ENCODE measurements at places on chromosomes 7 and 10.

GRCh38 chr7:155729847-155730246 is 82.4 kb downstream of the SHH start:
- DNase-seq, result no peak

GRCh38 chr7:120819861-120820260 is 38.1 kb downstream of the TSPAN12 start:
- no peak for DNase-seq

DNA sequence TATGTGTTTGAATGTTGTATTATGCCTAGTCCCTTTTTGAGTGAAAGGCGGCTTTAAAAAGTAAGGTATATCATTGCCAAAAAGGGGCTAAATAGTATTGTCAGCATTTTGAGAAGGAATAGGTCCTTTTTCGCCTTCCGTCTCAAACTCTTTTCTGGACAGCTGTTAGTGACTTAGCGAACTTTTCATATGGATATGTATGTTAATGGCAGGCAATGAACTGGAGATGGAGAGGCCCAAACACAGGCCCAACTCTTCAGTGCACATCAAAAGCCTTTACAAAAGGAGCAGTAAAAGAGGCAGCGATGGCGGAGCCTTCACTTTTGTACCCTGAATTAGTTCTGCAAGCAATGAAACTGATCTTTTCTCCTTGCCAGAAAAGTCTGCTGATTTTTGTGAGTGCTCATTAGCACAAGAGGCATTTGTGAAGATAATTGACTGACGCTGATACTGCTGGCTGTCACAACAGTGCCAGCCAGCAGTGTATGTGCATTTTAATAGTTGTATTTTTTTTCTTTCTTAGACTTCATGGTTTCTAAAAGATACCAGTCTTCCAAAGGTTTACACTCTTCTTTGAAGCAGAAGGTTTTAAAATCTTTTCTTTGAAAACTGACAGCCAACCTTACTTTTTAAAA is 243.7 kb upstream of the SP8 start:
- DNase-seq, result no peak

- DNase-seq, result no peak
These were observed 6.1 kb upstream of the PTPN12 start for GRCh38 chr7:77531038-77531437.

- no peak for DNase-seq
These were observed 23.0 kb upstream of the LEP start for GRCh38 chr7:128217967-128218652.

DNA sequence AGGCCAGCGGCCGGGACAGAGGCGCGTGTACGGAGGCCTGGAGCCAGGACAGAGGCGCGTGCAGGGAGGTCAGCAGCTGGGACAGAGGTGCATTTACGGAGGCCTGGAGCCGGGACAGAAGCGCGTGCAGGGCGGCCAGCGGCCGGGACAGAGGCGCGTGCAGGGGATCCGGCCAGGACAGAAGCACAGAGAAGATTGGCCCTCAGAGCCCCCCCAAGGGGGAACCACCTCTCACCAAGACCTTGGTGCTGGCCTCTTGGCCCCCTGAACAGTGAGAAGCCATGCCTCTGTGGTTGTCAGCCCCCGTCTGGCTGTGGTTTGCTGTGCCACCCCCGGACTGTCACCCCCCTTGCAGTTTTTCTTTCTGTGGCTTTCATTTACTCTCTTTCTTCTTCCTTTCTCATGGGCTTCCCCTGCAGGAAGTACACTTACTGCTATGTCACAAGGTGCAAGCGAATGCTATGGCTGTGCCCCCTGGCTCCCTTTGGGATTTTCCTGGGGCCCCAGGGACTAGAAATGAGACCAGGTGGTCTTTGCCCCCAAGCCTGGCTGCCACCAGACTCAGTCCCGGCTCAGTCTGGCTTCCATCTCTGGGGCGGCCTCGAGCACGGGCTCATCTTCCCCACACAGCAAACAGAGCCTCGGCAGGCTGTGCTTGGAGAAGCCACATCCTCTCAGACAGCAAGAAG is 41.1 kb downstream of the INSIG1 start:
- no peak for DNase-seq

GRCh38 chr10:10833955-10834354 is 183.7 kb upstream of the CELF2 start:
- DNase-seq, result no peak

DNA sequence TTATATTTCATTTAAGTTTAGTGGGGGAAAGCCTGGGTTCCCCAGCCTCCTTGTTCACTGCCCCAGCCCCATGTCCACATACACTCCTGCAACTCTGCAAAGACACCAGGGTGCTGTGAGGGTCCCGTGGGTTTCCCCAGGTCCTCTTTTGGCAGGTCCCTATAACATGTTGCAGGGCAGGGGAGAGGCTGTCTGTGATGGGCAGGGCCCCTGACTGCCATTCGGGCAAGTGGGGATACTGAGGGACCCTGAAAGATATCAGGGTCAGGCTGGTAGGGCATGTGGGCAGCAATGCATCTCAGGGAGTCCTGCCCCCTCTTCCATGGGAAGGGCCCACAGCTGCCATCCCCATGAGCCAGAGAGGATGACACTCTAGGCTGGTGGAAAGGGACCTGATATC is 28.4 kb downstream of the RASGEF1A start:
- DNase-seq, result no peak

DNA sequence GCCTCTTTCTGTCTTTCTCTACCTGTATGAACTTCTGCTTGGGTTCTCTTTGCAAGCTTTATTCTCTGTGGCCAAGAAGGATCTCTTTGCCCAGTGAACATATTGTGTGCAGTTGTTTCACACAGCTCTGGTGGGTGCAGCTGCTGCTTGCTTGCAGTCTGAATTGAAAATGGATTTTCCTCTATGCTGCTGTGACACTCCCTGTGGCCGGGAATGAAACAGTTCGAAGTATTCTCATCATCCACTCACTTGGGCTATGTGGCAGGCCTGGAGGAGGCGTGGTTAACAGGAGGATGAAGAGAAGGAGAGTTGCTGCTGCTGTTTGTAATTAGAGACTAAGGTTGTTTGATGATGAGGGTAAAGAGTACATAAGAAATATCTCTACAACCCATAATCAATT is 28.4 kb upstream of the ITGA8 start:
- DNase-seq, result no peak

DNA sequence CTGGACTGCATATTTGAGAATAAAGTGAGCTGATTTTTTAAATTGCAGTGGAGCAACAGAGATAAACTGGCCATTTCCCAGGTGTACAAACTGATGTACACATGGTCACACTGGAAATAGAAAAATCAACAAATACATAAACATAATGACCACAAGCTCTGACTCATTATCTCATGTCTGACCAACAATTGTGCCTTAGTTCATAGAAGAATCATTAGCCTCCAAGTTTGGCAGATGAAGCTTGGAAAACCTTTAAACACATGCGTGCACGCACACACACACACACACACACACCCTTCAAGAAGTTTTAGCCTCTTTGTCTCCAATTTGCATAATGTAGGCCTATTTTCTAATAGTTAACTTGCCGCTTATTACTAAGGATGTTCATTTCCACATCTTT is 308.9 kb upstream of the POM121L12 start:
- DNase-seq, result no peak

DNA sequence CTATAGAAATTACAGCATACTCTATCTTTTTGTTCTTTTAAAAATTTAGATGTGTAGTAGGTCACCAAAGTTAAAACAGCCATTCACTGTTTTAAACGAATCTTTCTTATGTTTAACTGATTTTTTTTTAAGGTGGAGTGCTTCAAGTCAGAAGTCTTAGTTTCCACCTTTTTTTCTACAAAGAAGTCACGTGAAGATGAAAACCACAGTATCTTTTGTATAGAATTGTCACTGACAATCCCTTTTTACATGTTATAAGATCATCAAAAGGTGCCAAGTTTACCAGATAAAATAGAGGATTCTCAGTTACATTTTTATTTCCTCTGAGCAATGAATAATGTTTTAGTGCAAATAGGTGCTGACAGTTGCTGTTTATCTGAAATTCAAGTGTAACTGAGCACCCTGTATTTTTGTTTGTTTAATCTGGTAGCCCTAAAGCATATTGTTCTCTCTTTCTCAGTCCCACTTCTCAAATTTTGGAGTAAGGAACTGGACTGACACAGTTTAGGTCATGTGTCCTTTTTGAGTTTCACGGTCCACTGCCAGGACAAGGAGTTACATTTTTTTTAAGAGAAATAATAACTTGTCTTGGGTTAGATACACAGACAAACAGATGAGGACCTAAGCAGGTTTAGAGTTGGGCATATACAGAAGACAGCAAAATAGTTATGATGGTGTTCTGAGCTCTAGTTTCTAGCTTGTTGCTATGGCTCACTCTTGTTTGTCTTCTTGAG is 233.2 kb upstream of the MBL2 start:
- DNase-seq, result no peak

GRCh38 chr10:73262105-73262730 is 9.8 kb upstream of the MRPS16 start:
- no peak for DNase-seq

DNA sequence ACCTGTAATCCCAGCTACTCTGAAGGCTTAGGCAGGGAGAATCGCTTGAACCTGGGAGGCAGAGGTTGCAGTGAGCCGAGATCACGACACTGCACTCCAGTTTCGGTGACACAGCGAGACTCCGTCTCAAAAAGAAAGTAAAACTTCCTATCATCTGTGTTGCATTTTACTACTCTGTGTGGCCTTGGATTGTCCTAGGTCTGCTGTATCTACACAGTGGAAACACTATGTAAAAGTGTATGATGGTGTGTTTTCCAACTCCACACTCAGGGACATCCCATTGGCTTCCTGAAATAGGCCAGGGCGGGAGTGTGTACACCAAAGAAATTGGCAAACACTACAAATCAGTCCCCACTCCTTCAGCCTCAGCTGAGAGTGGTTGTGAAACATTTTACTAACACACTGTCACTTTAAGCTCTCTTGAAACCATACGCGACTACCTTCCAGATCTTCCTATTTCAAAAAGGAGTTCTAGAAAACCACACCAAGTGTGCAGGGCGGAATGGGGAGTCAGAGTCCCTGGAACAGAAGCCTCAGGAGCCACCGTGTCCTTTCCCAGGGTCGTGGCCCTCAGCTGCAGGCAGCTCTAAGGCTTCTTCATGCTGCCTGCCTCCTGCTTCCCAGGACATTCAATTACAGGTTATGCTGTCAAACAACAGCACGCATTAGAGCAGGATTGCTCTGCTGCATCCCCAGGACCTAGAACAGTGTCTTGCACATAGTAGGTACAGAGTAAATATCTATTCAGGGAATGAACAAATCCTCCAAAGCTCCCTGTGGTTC is 275.4 kb downstream of the PARD3 start:
- DNase-seq, result no peak

GRCh38 chr7:151754142-151754590 is 122.7 kb downstream of the PRKAG2 start:
- DNase-seq, result no peak

DNA sequence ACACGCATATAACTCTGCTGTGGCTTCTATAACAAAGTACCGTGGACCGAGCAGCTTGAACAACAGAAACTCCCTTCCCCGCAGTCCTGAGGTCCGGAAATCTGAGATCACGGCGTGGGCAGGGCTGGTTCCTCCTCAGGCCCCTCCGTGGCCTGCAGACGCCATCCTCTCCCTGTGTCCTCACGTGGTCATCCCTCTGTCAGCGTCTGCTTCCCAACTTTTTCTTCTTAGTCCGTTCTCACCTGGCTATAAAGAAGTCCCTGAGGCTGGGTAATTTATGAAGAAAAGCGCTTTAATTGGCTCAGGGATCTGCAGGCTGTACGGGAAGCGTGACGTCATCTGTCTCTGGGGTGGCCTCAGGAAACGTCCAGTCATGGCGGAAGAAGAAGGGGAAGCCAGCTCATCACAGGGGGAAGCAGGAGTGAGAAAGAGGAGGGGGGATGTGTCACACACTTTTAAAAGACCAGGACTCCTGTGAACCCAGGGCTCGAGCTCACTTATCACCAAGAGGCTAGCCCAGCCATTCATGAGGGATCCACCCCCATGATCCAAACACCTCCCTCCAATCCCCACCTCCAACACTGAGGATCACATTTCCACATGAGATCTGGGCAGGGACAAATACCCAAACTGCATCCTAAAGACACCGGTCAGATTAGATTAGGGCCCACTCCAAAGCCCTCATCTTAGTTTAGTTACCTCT is 91.2 kb upstream of the INSIG1 start:
- DNase-seq, result peak; percentile 58

GRCh38 chr7:55099821-55100543 is 81.2 kb downstream of the EGFR start:
- no peak for DNase-seq

- no peak for DNase-seq
These were observed 122.0 kb downstream of the FAM53B start for GRCh38 chr10:124622158-124622557.

GRCh38 chr10:74760086-74760979 is 66.1 kb upstream of the KAT6B start:
- DNase-seq, result no peak

DNA sequence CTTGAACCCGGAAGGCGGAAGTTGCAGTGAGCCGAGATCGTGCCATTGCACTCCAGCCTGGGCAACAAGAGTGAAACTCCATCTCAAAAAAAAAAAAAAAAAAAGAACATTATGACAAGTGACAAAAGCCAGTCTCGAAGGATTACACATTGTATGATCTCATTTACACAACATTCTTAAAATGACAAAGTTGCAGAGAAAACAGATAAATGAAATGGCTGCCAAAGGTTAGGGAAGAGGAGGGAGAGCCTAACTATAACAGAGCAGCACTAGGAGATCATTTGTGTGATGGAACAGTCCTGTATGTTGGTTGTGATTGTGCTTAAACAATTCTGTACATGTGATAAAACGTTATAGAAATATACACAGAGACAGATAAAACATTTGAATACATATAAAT is 16.2 kb upstream of the CPVL start:
- DNase-seq, result no peak

GRCh38 chr7:130961128-130961601 is 227.2 kb upstream of the KLF14 start:
- peak; percentile 70 for DNase-seq

DNA sequence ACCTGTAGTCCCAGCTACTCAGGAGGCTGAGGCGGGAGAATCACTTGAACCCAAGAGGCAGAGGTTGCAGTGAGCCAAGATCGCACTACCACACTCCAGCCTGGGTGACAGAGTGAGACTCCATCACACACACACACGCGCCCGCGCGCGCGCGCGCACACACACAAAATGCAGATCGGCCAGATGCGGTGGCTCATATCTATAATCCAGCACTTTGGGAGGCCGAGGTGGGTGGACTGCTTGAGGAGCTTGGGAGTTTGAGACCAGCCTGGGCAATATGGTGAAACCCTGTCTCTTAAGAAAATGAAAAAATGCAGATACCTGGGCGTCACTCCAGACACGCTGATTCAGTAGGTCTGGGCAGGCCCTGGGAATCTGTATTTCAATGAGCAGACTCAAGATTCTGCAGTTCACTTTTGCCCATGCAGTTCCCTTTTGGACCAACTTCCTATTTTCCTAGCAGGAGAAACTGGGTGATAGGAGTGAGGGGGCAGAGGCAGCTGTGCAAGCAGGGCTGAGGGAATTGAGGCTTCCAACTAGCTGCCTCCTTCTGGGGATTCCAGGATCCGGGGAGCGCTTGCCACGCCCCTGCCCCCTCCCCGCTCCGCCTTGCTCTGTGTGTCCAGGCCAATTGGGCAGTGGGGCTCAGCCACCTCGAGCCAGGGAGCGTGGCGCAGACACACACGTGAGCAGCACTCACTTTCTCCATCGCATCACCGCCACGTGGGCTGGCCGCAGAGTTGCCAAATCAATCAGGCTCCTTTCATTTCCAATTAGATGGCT is 173.6 kb downstream of the SH3PXD2A start:
- no peak for DNase-seq

GRCh38 chr7:50369143-50370026 is 64.9 kb downstream of the IKZF1 start:
- DNase-seq, result peak; percentile 39

GRCh38 chr7:138799336-138800000 is 1.5 kb upstream of the ATP6V0A4 start:
- DNase-seq, result no peak

GRCh38 chr7:140623980-140624379 is 16.6 kb downstream of the DENND2A start:
- DNase-seq, result no peak
